B cell (primary cell): ENCODE measurements at places on chromosomes 4 and X. TPM values are rescaled to one million over a fixed set of nuclear protein-coding genes. Genes with fewer than 3 reads are reported as not detected.

Gene FMR1NB
- total RNA-seq, result not detected in 2 replicates

GRCh38 chrX:23194885-23195554 lies 139.6 kb upstream of the PTCHD1 start:
- H3K27ac ChIP-seq, result no peak overlapping the region
- DNase-seq, result no peak
- H3K4me1 ChIP-seq, result no peaks in the 10 kb centered on the region

Gene SYAP1
- 18.0 and 18.3 TPM in 2 replicates for total RNA-seq

Gene RS1
- not detected in 2 replicates for total RNA-seq

GRCh38 chr4:112381996-112382692 lies 85.0 kb downstream of the ALPK1 start:
- no peaks in the 10 kb centered on the region for H3K27me3 ChIP-seq
- no peak for DNase-seq
- peaks cover 6% of the 10 kb centered on the region for H3K36me3 ChIP-seq
- H3K4me3 ChIP-seq, result no peak overlapping the region
- H3K4me1 ChIP-seq, result peaks cover 9% of the 10 kb centered on the region
- no peak overlapping the region for H3K27ac ChIP-seq

GRCh38 chrX:105647749-105648148 lies 174.6 kb upstream of the NRK start:
- no peak overlapping the region for H3K27ac ChIP-seq
- no peaks in the 10 kb centered on the region for H3K27me3 ChIP-seq
- no peaks in the 10 kb centered on the region for H3K4me1 ChIP-seq
